Stimulated activated CD8-positive, alpha-beta memory T cell treated with anti-CD3 and anti-CD28 coated beads, Interleukin-15, amount 100 ng/mL, for 24 hours (primary cell): ENCODE measurements at places on chromosomes 7 and 10.

GRCh38 chr7:55140221-55140940, 121.6 kb downstream of the EGFR start:
- no peak for DNase-seq

DNA sequence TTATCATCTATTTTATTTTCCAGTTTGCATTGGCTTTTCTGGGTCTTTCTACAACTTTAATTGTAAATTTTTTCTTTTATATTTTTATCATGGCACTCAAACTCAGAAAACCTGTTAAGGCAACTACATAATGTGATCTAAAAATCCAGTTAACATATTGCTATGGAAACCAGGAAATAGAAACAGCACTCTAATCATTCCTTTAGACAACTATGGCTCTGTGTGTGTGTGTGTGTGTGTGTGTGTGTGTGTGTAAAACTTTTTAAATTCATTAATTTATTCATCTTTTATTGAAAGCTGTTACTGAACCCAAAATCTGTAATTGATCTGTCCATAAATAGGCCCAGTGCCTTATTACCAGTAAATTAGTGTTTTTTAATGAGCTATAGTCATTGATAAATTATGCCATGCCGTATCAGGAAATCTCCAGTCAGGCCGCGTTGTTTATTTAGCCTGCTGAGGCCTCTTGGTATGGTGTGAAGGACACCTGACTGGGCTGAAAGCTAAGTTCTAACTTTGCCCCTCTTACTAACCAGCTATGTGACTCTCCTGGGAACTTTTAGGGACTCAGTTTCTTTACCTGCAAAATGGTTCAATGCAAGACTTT, 1.5 kb upstream of the MET start:
- no peak for DNase-seq

DNA sequence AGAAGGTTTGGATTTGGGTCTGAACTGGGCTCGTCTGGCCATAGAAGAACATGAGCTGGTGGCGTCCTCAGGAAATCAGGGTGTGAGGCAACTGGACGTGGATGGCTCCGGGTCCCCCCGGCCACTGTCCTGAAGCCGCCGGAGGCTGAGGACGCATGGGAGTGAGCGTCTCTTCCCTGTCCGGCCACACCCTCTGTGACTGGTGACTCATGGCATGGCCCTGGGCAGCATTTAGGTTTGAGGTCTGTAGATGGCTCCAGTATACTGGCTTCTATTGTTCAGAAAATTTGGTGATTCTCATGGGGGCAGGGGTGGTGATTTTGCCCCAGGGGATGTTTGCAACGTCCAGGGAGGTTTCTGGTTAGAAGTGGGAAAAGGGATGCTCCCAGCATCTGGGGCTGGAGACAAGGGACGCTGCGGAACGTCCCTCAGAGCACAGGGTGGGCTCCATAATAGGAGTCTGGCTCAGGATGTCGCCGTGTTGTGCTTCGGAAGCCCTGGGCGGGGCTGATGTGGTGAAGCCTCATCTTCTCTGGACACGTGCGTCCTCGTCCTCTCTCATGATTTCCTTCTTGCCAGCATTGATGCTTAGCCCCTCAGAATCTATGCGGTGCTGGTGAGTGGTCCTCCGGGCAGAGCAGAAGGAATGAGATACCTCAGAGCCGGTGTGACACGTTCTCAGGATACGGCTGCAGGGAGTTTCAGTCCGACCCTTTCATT, 49.9 kb downstream of the PITRM1 start:
- DNase-seq, result no peak

DNA sequence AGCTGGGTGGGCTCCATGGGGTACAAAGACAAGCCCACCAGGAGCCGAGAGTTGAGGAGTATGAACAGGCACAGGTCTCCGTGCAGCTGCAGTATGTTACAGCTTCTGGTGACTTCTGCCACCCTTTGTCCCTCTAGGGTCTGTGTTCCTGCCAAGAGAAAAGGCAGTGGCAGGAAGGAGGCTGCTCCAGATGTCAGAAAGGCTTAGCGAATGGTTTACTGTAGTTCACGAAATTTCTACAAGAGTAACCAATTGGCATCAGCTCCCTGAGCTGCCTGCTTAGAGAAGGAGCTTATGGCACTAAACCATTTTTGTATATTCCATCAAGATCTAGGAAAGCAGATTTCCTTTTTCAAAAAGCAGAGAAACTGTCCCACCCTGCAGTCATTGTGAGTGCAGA, 48.2 kb upstream of the TMEM72 start:
- no peak for DNase-seq

GRCh38 chr10:34732926-34733325, 82.2 kb downstream of the PARD3 start:
- no peak for DNase-seq

- no peak for DNase-seq
These were observed 6.2 kb downstream of the FAM241B start for GRCh38 chr10:69636273-69636575.

DNA sequence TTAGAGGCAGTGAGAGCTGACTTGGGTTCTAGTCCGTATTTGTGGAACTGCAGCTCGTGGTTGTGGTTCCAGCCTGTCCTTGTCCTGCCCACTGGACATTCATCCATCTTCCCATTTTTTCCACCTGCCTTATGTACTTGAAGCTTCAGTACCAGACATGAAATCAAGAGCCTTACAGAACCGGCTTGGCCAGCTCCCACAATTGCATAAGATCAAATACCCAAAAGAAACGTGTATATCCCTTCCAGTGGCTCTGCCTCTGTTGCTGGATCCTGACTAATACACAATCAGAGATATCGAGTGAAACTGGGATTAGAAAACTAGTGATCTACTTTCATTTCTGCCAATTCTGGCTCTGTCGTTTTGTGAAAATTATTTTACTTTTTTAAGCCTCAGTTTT, 23.8 kb upstream of the LIPA start:
- no peak for DNase-seq

DNA sequence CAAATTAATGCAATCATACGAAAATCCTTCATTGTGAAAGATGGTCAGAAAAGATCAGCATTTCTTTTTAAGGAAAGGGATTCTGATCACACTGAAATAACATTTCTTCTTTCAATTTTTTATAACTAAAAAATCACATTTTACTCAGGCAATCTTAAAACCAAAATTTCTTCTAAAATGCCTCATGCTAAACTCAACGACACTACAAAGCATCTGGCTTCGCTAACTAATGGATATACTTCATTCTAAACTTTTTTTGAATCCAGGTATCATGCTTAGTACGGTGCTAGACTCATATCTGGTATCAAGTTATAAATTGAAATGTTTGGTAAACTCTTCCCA, 100.4 kb downstream of the CUBN start:
- DNase-seq, result no peak

DNA sequence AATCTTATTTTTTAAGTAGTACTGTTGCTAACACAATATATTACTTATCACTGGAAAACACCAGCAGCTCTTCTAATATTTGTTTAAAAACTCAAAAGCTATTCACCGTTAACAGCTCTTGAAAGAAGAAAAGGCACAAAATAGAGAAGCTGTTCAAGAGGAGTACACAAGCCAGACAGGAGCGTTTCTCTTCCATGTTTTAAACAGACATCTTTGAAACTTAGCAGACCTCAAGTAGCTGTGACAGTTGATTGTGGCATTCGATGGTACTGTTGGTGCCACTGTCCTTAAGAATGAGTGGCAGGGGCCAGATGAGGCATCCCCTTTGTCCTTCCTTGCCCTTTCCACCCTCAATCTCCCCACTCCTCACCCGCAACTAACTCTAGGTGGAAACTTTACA, 81.6 kb upstream of the PRR15 start:
- DNase-seq, result no peak

DNA sequence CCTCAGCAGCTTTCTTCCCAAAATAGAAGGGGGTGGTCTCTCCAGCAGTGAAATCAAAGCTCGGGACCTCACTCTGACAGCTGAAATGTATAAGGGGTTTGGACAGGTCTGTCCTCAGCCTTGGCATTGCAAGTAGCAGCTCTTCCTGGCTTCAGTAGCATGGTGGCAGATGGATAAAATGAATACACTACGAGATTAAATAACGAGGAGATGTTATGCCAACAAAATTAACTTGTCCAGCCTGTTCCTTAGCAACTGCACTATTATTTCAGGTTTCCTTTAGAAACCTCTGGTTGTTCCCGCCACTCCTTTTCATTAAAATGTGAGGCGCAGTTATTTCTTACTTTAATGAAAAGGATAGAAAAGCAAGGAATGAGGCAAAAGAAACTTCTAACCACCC, 24.9 kb downstream of the PRLHR start:
- no peak for DNase-seq

GRCh38 chr7:155132431-155132830, 62.3 kb downstream of the HTR5A start:
- DNase-seq, result no peak

GRCh38 chr7:41573443-41573842, 129.4 kb downstream of the INHBA start:
- DNase-seq, result no peak

- DNase-seq, result no peak
These were observed 99.8 kb downstream of the EPDR1 start for GRCh38 chr7:38020121-38020785.

- no peak for DNase-seq
These were observed 48.1 kb downstream of the WIPF3 start for GRCh38 chr7:29854257-29854938.

- DNase-seq, result no peak
These were observed 100.6 kb downstream of the GRB10 start for GRCh38 chr7:50682079-50682478.

GRCh38 chr7:85454904-85455303, 268.0 kb upstream of the SEMA3D start:
- no peak for DNase-seq

GRCh38 chr10:124319926-124320391, 98.8 kb downstream of the OAT start:
- no peak for DNase-seq

GRCh38 chr10:37765216-37765615, 92.2 kb downstream of the ZNF248 start:
- DNase-seq, result no peak

- no peak for DNase-seq
These were observed 33.0 kb downstream of the JAKMIP3 start for GRCh38 chr10:132098539-132099388.

DNA sequence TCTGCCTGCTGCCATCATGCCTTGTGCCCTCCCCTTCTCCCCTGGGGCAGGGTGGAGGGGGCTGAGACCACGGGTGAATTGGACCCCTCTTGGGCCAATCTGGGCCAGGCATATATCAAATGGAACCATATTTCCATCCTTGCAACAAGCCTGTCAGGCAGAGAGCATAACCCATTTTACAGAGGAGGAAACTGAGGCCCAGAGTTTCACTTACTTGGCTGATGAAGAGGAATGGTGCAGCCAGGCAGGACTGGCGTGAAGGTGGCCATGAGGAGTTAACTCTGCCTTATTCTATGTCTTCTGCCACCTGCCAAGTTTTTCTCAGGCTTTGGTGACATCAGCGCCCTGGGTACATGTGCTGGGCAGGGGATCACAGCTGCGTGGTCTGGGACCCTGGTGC, 155.5 kb upstream of the PCBD1 start:
- DNase-seq, result no peak

GRCh38 chr10:62503872-62504271, 129.7 kb downstream of the ZNF365 start:
- no peak for DNase-seq

DNA sequence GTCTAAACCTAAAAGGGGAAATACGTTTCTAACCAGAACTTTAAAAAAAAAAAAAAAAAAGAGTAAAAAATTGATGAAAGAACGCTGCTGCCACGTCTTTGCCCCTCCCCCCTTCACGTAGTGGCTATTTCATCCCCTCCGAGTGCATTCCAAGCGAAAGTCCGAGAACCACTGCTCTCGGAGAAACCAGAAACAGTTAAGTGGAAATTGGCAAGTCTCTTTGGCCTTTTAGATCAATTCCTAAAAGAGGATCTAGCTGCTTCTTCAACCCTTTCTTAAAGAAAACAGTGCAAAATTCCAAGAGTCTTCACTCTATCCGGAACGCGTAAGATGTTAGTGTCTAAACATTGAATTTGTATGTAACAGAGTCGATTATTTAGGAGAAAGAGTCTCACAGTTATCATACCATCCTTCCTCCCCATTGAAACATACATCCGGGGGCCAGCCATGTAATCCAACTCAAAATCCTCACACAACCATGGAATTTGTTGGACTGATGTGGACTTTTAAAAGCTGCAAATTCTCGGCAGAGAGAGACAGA, 1.1 kb downstream of the P4HA1 start:
- no peak for DNase-seq

DNA sequence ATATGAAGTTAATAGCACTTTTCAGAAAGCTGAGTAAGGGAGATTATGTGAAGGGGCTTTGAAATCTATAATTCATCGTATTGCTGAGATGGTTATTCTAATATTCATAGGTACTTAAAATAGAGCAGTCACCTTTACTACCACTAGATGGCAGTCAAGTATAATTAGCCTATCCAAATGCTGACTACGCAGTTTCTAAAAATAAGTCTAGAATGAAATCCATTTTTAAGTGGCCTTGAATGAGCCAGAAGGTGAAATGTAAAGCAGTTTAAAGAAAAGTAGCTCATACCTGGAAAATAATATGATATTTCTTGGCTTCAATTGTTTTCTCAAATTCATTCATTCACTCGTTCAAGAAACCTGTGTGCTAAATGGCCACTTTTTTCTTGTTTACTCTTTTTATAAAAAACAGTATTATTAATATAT, 1277.1 kb downstream of the GATA3 start:
- no peak for DNase-seq

GRCh38 chr7:114426382-114426781, 11.8 kb downstream of the FOXP2 start:
- no peak for DNase-seq

GRCh38 chr7:155921086-155921803, 109.0 kb upstream of the SHH start:
- no peak for DNase-seq

GRCh38 chr10:132665946-132666704, 119.8 kb downstream of the NKX6-2 start:
- no peak for DNase-seq

GRCh38 chr10:22316286-22317075, at the start of gene COMMD3:
COMMD3 (plus strand) TSS chr10:22316388; CDS start chr10:22316418, 30 bp downstream.
- DNase-seq, result peak; percentile 61

DNA sequence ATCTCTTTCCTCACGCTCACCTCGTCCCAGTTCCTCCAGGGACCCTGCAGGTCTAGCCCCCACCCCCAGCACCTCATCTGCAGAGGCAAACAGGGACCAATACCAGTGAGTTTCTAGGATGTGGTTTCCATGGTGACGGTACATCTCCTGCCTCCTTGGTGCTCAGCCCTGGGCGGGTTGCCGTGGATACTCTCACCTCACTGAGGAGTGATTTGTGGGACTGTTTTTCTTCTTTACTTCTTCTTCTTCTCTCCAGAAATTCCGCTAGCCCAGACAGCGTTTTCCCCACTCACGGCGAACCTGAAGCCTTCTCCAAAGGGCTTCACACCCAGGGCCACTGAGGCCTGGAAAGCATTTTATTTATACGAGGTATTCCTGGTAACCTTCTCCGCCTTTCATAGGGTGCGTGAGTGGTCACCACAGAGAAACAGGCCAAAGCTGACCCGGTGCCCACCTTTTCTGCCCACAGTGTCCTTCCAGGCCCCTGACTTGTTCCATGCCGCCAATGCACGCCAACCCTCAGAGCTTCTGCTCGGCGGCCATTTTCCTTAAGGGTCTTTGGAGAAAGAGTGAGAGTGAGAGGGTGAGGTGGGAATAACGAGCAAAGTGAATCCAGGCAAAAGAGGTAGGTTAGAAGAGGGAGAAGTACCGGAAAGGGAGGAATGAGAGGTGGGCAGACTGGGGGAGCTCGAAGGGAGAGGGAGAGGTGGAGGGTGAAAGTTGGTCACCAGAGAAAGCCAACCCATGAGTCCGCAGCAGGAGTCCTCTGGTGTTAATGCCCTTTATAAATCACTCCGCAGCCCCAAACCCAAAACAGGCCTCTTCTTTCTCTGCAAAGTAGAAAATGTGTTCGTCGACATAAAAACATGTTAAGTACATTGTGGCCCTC, 15.5 kb downstream of the FAM241B start:
- DNase-seq, result no peak
